ENCODE measurements at places on chromosomes 2 and 18.

DNA sequence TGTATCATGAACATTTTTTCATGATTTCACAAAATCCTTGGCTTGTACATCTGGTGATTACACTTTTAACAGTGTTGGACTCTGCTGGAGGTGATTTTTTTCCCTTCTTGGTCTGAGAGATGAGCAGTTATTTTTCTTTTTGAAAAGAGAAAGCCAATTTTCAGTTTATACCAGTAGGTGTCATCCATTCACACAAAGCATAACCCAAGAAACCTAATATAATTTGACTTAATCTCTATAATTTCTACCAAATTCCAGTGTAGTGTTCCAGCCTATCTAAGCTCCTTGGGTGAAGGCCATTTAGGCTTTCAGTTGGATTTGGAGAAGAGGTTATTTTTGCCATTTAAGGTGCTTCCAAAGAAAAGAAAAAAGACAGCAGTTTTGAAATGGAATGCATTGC, 7.7 kb upstream of the ICOS start:
- DNase-seq = no peak

DNA sequence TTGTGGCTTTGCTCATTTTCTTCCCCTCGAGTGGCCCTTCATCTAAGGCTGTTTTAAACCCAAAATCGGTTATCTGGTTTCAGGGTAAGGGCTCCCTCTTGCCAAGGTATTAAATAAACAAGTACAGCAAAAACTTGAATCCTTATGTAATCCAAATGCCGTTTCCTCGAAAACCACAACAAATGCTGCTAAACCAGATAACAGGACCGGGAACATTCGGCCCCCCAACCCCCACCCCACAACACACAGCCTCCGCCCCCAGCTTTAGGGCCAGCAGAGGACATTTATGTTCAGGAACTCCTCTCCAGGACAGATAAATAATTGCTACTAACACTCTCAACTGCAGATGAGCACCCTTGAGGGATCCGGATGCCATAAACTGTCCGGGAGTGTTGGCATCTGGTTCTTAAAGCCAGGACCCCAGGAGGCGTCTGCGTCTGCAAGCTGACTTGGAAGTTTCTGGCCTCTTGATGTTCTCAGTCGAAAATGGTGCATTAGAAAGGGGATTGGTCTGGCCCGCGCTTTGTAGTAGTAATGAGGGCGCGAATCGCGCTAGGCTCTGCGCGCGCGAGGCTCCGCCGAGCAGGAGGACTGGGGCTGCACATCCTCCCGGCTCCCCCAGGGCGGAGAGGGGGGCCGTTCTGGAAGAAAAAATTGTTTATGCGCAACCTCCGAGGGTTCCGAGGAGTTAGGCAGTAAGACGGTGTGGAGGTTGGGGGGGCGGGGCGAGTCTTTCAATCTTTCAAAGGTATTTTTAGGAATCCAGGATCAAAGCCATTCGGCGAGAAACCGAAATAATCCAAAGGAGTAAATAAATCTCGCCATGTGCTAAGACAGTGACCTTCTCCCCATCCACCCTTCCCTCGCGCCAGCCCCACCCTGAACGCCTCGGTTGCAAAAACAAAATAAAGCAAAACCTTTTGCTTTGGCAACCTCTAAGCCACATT, 3.9 kb upstream of the ID2 start:
- DNase-seq = no peak

DNA sequence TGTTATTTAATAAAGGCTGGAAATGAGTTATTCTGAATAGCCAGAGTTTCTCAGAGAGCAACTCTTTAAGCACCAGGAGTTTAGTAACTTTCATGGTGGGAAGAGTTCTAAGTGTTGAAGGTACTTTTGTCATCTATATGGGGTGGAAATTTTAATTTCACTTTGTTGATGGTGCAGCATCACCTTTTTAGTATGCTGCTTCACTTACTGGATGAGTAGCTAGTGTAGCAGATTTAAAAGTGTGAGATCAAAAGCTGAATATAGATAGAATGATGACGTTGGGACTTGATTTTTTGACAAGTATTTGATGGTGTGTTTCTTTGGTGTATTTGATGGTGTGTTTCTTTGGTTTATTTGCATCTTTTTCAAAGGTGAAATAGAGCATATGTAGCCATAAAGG, 47.3 kb downstream of the MAP4K4 start:
- no peak for DNase-seq

- no peak for DNase-seq
These were observed 455.4 kb upstream of the LRRTM4 start for GRCh38 chr2:77977471-77978063.

GRCh38 chr2:6764968-6765723, 100.6 kb downstream of the CMPK2 start:
- DNase-seq = no peak

DNA sequence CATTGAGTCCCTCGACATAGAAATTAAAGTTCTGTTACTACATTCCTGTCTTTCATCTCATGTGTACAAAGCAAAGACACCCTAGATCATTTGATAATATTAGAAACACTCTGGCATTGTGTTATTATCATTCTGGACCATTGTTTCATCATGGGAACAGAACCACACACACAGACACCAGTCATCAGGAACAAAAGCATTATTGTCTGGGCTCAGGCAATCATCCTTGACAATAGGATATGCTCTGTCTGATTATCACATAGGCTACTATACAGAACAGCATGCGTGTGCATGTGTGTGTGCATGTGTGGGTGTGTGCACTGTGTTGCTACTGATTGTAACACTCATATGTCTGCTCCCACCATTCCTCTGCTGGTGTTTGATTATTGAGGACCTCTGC, 242.5 kb downstream of the SH3BP4 start:
- DNase-seq = no peak

GRCh38 chr2:55932843-55933242, 9.3 kb upstream of the EFEMP1 start:
- no peak for DNase-seq

GRCh38 chr18:70420146-70420898, 131.5 kb downstream of the SOCS6 start:
- DNase-seq = no peak

GRCh38 chr2:37526323-37526722, 145.1 kb downstream of the CDC42EP3 start:
- no peak for DNase-seq

GRCh38 chr2:100670232-100670631, 107.4 kb downstream of the PDCL3 start:
- no peak for DNase-seq

DNA sequence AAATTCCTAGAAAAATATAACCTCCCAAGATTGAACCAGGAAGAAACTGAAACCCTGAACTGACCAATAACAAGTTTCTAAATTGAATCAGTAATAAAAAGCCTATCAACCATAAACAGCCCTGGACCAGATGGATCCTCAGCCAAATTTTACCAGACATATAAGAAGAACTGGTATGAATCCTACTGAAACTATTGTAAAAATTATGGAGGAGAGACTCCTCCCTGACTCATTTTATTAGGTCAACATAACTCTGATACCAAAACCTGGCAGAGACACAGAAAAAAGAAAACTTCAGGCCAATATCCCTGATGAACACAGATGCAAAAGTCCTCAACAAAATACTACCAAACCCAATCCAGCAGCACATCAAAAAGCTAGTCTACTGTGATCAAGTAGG, 11.3 kb downstream of the NT5C1B start:
- DNase-seq = no peak

GRCh38 chr2:36165132-36165531, 190.4 kb upstream of the CRIM1 start:
- DNase-seq = no peak

DNA sequence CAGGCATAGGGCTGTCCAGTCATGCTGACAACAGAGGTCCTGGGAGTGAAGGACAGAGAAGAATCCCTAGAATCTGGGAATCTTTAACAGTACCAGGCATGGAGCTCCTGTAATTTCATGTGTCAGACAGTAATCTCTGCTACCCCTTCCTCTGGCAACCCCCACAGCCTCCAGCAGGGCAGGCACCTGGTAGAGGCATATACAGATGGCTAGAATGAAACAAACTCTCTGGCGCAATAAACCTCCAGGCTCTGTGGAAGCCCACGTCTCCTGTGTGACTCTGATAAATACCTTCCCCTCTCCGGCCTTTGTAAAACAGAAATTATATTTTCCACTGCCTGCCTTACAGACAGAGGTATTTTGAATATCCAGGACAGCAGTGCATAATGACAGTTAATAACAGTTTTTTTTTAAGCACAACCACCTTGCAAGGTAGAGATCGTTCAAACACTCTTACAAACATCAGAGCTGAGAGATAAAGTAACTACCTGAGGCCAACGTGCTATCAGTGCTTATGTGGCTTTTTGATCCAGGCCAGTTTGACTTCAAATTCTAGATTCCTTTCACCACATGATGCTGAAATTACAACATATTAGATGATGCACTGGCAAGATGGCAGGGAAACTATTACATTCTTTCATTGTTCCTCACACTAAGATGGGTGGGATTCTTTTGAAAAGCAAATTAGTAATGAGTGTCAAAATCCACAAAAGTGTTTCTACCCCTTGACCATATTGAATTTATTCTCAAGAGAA, 47.7 kb upstream of the TMEM247 start:
- no peak for DNase-seq

- no peak for DNase-seq
These were observed 121.8 kb downstream of the TDRD15 start for GRCh38 chr2:21245565-21245964.

DNA sequence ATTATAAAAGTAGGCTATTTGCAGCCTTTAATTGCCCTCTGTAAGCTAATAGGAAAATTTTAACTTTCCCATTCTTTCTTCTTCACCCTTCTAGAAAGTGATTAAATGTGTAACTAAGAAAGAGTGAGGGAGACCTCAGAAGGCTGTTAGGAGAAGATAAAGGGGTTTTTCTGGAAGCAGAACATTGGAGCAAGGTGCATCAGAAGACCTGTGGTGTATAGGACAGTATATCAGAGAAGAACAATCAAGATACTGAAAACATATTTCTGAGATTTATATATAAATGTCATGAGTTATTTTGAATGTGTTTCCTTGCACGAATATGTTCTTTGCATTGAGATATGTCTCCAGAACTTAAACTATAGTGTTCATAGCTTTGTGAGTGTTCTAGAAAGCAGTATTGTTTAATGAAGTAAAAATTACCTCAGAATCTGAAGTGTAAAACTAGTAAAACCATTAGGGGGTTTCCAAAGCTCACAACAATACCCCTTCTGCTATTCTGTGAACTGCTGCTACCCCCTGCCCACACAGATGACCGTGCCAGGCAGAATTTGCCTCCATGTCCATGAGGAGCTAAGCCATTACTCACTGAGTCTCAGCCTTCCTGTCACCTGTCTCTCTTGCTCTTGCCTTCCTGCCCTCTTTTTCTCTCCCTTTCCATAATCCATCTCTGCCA, 537.9 kb downstream of the EPHA4 start:
- DNase-seq = no peak

- DNase-seq = no peak
These were observed 38.3 kb downstream of the GCA start for GRCh38 chr2:162382278-162382677.

DNA sequence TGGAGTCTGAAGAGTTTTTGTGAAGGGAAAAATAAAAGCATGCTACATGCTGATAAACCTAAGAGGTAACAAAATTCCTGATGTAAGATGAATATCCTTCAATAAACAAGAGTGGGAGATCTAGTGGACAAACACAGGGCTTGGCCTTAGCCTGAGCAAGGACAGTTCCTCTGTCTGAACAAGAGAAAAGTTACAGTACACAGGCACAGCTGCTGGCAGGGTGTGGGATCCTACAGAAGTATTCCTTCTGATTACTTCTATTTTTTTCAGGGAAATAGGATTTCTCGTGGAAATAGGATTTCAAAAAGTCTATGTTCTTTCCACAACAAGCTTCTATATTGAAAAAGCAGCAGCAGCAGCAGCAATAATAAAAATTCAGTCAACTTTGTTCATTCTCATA, 54.1 kb downstream of the NBAS start:
- DNase-seq = no peak

DNA sequence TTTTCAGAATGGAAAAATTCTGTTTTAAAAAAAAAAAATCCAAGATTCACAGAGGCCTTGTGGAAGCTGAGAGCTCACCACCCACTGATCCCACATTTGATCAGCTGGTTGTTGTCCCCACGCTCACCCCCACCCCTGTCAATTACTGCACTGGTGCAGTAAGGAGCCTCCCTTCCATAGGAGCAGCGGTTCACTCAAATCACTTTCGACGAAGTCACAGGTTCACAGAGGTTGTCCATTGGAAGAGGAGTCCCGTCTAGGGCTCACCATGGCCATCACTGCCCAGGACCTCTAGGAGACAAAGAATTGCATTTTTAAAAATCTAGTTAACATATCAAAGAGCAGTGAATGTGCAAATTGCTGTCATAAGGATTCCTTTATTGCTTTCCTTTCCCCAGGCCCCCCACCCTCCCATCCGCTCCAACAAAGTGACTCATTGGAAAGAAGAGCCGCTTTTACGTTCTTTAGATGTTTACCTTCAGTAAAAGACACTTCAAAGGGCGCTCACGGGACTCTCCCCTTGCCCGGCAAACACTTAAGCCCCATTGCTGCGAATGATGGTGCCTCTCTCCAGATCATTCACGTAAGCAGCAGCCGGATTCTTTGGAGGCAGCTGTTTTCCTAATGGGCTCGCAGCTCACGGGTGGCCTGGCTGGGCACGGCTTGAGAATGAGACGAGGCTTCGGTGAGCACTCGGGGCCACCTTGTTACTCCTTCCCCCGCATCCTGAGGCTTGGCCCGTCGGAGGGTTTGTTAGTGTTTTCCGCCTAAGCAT, 165.5 kb upstream of the SALL3 start:
- DNase-seq = no peak

GRCh38 chr2:189086710-189087109, 92.9 kb downstream of the COL5A2 start:
- no peak for DNase-seq

DNA sequence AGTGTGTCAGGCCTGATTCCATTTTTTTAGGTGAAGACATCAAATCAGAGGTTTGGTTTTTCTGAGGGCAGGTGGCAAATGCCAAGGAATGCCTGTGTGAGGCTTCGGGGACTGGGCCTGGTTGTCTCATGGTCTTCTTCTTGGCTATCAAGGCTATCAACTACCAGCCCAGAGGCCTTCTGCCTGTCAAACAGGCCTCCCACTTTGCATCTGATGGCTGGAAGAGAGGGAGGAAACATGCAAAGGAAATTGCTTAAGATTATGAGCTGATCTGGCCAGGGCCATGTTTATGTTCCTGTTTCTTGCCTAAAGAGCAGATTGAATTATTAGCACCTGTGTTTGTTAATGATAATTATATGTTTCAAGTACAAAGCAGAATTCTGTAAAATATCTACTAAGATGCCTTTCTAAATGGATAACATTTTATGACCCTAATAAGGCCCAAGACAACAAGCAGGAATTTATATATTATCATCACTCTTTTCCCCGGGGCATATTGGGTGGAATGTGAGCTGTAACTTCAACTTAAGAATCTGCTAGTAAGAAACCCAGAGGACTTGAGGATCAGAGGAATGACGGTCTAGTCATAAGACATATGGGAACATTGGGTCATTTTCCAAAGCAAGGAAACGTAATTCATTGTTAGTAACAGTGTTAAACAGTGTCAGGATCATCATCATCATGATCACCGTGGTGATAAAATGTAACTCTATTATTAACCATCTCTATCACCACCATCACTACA, 123.2 kb downstream of the LYPD6B start:
- DNase-seq = no peak
